ENCODE measurements at places on chromosomes 13 and 19.

GRCh38 chr13:47846886-47847285, 154.2 kb downstream of the SUCLA2 start:
- DNase-seq = no peak

GRCh38 chr19:958967-959855, 24.9 kb upstream of the WDR18 start:
- DNase-seq = no peak

DNA sequence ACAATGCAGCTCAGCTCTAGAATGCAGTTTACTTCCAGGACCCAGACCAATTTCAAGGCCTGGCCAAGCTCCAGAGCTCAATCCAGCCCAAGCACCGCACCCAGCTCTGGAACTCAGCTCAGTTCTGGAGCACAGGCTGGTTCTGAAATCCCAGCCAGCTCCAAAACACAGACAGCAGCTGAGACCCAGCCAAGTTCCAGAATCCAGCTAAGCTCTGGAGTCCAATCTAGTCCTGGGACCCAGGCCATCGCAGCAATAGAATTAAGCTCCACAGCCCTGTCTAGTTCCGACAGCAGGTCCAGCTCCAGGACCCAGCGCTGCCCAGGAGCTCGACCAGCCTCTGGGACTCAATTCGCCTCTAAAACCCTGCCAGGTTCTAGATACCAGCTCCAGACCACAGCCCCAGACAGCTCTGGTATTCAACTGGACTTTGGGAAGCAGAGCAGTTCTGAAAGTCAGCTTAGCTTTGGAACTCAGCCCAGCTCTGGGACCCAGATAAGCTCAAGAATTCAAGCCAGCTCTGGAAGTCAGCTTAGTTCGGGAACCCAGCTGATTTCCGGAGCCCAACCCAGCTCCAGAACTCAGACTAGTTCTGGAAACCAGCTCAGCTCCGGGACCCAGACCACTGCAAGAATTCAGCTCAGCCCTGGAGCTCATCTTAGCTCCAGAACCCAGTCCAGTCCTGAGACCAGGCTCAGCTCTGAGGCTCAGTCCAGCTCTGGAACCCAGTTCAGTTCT, 6.8 kb downstream of the GIPC3 start:
- DNase-seq = no peak

- DNase-seq = no peak
These were observed 961.2 kb downstream of the PCDH17 start for GRCh38 chr13:58592786-58593185.

DNA sequence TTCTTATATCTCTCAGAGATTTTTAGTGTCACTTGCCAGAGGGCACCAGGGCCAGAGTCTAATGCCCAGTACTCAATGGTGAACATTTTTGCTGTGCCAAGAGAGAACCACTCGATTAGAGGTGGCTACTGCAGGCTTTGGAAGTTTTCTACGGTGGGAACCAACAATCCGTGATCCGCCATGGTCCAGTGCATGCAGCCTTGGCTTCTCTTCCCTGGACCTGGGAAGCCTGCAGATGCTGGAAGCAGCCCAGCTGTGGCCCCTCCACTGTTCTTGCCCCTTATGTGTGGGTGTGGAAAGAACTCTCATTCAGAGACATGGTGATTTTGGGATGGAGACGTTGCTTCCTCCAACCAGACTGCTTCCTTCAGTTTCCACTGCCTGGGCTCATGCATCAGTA, 224.2 kb downstream of the TSHZ3 start:
- DNase-seq = no peak

DNA sequence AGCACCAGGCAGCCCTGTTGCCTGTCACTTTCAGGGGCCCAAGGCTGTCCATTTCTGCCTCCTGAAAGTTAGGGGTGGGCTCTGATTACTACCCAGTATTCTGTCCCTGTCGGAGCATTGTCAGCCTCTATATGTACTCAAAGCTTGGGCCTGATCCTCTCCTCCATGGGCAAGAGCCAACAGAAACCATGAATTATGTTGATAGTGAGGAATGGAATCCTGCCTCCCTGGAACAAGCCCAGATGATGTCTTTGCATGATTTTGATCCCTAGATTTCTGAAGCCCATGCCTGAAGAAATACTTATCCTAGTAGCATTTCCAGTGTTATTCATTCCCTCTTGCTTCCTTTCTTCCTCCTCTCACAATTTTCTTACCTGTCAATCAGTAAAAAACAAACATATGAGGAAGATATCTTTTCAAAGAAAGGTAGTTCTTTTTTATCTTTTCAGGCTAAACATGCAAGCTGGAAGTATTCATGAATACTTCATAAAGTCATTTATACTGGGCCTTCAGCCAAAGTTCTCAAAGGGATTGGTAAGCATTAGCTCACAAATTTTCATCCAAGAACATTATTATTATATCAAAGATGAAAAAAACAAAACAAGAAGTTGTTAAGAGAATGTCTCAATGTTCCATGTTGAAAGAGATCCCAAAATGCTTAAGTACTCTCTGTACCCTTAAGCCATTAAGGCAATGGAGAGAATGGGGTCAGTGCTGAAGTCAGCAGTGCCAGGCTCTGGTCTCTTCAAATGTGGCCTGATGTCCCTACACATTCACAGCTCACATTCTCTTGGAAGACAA, 171.7 kb downstream of the NHLRC3 start:
- DNase-seq = no peak

- DNase-seq = no peak
These were observed 1492.8 kb downstream of the UQCRFS1 start for GRCh38 chr19:27720155-27720554.

GRCh38 chr19:29672933-29673336, 7.7 kb downstream of the PLEKHF1 start:
- DNase-seq = peak; percentile 90

DNA sequence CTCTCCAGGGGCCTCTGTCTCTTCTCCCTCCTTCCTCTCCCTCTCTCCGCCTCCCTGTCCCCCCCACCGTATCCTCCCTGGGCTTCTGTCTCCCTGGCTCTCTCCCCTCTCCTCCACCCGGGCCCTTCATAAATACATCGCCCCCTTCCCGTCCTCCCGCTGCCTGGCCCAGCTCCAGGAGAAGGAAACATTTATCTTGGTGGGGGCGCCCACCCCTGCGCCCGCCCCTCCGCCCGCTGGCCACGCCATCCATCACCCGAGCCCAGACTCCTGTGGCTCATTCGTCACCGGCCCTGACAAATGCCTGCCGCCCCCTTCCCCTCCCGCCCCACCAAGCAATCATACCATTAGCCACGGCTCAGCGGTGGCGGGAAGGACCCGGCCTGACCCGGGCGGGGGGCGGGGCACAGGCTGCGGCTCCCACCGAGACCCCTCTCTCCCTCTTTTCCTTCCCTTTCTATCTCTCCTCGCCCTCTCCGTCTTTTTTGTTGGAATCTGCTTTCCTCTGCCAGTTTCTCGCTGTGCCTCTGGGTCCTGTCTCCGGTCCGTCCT, 2.6 kb upstream of the MEIS3 start:
- DNase-seq = no peak

GRCh38 chr19:41935760-41936415, 7.6 kb upstream of the ERFL start:
- no peak for DNase-seq

DNA sequence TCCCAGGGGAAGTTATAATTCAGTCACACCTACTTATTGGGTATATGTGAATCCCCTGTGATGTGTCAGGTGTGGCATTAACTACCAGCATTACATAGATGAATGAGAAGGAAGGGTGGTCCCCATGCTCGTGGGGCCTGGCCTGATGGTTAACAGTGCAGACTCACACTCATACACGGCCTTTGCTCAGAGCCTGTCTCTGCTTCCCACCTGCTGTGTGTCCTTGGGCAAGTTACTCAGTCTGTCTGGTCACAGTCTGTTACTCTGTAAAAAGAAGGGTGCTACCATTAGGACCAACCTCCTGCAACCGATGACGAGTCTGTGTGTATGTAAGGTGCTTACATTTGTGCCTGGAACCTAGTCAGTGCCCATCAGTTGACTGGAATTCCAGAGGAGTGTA, 23.8 kb downstream of the SAFB start:
- DNase-seq = no peak

- no peak for DNase-seq
These were observed 443.4 kb downstream of the TBC1D4 start for GRCh38 chr13:75038393-75039113.

DNA sequence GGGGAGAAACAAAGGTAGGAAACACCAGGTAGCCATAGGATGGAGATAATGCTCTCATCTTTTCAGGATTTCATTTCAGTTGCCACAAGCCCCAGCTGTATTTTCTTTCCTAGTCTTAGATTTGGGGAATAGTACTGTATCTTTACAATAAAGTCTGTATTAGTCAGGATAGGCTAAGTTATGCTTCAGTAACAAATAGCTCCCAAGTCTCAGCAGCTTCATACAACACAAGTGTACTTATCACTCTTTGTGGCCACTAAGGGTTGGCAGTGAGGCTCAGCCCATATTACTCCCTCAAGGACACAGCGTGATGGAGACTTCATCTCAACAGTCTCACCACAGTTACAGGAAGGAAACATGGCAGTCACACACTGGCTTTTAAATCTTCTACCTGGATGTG, 61.4 kb downstream of the STARD13 start:
- no peak for DNase-seq

DNA sequence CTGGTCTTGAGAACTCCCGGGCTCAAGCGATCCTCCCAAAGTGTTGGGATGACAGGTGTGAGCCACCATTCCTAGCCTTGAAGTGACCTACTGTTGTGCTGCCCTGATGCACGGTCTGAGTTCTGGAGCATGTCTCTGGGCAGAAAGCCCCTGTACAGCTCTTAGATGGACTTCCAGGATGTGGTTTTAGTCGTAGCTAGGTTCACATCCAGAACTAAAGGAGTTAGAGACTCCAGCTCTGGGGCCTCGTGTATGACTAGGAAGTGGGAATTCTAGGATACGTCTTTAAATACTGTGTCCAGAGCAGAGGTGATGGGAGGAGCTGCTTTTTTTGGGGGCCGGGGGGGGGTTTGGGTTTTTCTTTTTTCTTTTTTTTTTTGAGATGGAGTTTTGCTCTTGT, 12.2 kb downstream of the UPF1 start:
- no peak for DNase-seq

GRCh38 chr13:66567899-66568612, 662.1 kb downstream of the PCDH9 start:
- no peak for DNase-seq

- DNase-seq = no peak
These were observed 37.8 kb downstream of the SKA3 start for GRCh38 chr13:21138561-21138960.

DNA sequence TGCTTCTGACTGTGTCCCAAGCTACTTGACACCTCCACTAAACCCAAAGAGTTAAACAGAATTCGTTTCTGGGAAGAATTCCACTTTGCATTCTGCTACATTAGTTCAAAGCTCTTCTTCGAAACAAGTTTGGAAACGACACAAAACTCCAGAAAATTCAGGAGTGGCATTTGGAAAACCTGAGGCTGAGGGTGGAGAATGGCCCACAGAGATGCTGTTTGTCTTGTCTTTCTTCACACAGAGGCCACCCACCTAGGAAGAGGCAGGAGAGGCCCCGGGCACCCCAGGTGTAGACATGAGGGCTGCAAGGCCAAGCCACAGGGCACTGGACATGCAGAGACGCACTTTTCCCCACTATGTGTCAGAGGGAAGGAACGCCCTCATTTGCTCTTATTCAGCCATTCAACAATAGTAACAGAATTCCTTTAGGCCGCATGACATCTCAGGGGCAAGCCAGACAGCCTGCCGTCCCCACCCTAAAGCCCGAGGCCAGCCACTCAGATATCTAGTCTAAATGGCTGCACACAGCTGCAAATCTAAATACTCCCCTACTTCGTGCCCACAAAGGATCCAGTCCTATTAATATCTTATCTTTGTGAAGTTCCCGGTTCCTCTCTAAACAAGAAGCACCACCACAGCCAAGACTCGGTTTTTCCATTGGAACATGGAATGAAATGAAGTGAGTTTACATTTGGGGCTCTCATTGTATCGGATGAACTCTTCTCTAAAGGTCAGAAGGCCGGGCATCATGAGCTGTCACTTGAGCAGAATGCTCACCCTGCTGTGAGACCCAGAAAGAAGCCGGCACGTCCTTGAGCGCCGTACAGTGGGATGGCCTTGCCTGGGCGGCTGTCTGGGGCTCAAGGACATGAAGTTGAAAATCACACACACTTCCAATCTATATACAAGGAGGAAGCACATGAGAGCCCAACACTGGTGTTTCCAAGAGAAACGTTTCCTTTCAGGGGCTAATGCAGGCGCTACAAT, 19.8 kb downstream of the COL4A1 start:
- no peak for DNase-seq

- DNase-seq = no peak
These were observed 33.4 kb downstream of the ABCC4 start for GRCh38 chr13:95267662-95268342.

DNA sequence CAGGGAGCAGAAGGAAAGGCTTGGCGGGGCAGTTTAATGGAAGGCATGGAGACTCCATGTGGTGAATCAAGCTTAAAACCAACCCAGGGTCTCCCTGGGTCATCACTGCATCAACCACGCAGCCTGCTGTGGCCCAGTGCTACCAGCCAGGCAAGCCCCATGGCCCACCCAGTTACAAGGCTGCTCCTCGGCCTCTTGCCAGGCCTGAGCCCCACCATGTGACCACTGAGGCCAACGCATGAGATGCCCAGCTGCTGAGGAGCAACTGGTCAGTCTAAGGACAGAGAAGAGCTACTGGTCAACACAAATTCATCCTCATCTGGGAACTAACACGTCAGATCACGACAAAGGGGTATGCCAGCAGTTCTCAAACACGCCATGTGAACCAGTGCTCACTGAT, 15.4 kb upstream of the KPTN start:
- DNase-seq = no peak

- no peak for DNase-seq
These were observed 29.5 kb downstream of the ZNF490 start for GRCh38 chr19:12581100-12581499.

DNA sequence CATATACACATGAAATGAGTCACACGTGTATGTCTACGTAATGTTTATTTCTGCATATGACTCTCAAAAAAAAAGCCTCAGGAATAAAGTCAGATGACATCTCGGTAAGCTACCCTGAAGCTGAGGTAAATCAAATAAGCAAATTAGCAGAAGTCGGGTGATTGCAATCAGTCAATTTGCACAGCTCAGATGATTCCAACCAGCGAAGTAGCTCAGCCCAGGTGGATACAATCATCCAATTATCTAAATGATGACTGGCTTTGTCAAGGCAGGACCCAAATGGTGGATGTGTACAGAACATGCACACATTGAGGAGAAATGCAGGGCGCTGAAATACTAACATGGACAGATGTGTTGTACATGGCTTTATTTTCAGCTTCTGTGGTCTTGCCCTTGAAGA, 148.5 kb downstream of the ZNF486 start:
- no peak for DNase-seq

DNA sequence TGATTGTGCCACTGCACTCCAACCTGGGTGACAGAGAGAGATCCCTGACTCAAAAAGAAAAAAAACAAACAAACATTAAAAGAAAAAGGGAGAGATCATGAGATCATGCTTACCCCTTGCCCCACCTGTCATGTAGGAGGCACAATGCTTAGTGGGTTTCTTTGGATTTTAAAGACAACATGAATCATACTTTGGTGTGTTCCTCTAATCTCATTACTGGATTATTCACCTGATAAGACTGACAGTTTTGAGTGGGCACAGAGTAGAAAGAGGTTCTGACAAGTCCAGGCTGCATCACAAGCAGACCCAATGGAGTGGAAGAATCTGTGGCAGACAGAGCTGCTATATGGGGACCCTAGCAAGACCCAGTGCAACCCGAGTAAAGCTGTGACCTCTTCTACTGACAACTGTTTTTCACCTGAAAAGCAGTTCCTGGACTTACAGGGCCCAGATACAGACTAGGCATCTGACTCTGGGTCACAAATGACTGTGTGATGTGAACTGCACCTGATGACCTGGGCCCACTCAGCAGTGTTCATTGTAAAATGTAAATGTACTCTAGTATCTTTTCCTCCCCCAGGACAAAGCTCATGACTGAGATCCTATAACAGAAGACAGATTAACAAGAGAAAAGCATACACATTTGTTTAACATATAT, 28.9 kb upstream of the USP12 start:
- no peak for DNase-seq
